Heart right ventricle (tissue), 16 donors: ENCODE measurements at places on chromosomes 7 and 10. TPM values are rescaled to one million over a fixed set of nuclear protein-coding genes. Genes with fewer than 3 reads are reported as not detected.

- H3K27me3 ChIP-seq, result no peaks in the 10 kb centered on the region
- no peaks in the 10 kb centered on the region for H3K36me3 ChIP-seq
- H3K4me1 ChIP-seq, result no peaks in the 10 kb centered on the region
- no peak overlapping the region for H3K27ac ChIP-seq
- no peak overlapping the region for H3K4me3 ChIP-seq
Observed at GRCh38 chr7:129768614-129769399, 157.3 kb downstream of the NRF1 start.

GRCh38 chr10:87177-88080 lies 38.3 kb upstream of the TUBB8 start:
- no peaks in the 10 kb centered on the region for H3K27me3 ChIP-seq
- no peaks in the 10 kb centered on the region for H3K4me1 ChIP-seq
- DNase-seq, result no peak
- H3K27ac ChIP-seq, result no peak overlapping the region
- H3K36me3 ChIP-seq, result no peaks in the 10 kb centered on the region

- no peak overlapping the region for H3K4me3 ChIP-seq
- no peaks in the 10 kb centered on the region for H3K36me3 ChIP-seq
- no peak overlapping the region for H3K27ac ChIP-seq
- DNase-seq, result no peak
- no peaks in the 10 kb centered on the region for H3K4me1 ChIP-seq
- H3K27me3 ChIP-seq, result no peaks in the 10 kb centered on the region
Observed at GRCh38 chr10:132077091-132077490, 11.3 kb downstream of the JAKMIP3 start.

DNA sequence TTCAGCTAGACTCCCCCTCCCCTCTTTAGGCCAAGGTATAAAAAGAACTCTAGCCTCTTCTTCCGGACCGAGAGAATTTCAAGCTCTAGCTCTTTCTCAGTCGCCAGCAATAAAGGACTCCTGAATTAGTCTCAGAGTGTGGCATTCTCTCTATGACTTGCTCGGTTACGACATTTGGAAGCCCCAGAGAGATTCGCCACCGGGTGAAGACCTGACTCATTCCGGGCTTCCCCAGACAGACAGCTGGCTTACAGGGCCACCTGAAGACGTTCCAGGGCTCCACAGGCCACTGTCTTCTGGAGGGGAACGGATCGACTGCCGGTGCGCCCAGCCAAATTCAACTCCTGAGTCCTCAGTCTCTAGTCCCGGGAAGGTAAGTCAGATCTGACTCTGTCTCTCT lies at the start of gene AKR1B15:
AKR1B15 (plus strand) TSS at position 234 of the 400 bp plus-strand sequence. CDS start 15,510 bp downstream, outside the sequence.
- peak within 1 kb of the TSS; percentile 45 for H3K4me3 ChIP-seq
- no peak for DNase-seq
- H3K27me3 ChIP-seq, result no peaks in the 10 kb centered on the region
- H3K36me3 ChIP-seq, result no peaks in the 10 kb centered on the region
- no peaks in the 10 kb centered on the region for H3K4me1 ChIP-seq

GRCh38 chr10:46077731-46078413 lies 31.8 kb upstream of the MSMB start:
- no peak overlapping the region for H3K27ac ChIP-seq
- H3K4me1 ChIP-seq, result peaks cover 4% of the 10 kb centered on the region
- no peaks in the 10 kb centered on the region for H3K36me3 ChIP-seq
- H3K4me3 ChIP-seq, result no peak overlapping the region
- no peak for DNase-seq

DNA sequence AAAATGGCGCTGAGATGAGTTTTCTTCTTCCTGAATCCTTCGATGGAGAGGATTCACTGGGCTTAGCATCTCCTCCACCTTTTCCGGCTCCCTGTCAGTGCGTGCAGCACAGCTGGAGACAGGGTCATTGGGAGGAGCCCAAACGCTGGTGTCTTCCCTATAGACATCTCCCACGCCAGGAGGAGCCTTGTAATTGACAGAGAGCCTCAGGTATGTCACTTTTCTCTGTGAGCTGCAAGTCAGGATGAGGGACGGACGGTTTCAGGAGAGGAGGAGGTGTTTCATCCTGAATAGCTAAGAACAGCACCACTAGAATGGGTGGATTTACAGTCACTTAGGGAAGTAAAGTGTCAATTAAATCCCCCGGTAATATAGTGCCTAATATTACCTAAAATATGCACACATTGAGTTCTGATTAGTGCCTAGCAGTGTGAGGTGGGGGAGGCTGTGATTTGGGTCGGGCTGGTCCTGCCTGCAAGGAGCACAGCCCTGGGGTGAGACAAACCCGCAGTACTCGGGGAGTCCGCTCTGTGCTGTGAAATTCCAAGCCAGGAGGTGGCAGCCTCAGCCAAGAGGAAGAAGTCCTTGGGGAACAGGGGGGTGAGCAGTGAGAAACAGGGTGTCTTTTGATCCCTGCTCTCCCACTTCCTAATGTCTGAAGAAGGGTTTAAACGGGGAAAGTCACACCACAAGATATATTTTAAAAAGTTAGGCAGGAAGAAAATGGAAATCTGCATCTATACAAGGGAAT lies 28.2 kb downstream of the IL15RA start:
- H3K4me1 ChIP-seq, result peaks cover 53% of the 10 kb centered on the region
- peak; percentile 54 for DNase-seq
- H3K27ac ChIP-seq, result no peak overlapping the region
- H3K27me3 ChIP-seq, result no peaks in the 10 kb centered on the region
- H3K4me3 ChIP-seq, result no peak overlapping the region
- H3K36me3 ChIP-seq, result no peaks in the 10 kb centered on the region

DNA sequence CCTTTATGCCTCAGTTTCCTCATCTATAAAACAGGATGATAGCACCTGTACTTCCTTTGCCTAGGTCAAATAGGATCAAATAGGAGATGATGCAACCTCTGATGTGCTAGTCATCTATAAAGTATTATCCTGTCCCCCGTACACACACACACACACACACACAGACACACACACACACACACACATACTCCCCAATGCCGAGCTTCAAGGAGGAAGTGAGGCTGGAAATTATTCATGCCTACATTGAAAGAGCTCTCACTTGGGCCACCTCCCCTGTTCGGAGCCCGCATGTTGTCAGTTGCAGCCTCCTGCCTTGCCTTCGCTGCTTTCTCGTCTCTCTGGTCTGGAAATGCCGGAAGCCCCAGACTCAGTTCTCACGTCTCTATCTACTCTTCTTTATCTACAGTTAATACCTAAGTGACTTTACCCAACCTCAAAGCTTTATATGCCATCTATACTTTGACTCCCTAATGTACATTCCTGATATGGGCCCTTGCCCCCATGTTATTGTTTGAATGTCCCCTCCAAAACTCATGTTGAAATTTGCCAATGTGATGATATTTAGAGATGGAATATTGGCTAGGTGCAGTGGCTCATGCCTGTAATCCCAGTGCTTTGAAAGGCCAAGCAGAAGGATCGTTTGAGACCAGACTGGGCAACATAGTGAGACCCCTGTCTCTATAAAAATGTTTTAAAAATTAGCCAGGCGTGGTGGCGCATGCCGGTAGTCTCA lies 6.9 kb upstream of the UBE2H start:
- H3K4me3 ChIP-seq, result no peak overlapping the region
- H3K27ac ChIP-seq, result no peak overlapping the region
- H3K4me1 ChIP-seq, result peaks cover 9% of the 10 kb centered on the region

DNA sequence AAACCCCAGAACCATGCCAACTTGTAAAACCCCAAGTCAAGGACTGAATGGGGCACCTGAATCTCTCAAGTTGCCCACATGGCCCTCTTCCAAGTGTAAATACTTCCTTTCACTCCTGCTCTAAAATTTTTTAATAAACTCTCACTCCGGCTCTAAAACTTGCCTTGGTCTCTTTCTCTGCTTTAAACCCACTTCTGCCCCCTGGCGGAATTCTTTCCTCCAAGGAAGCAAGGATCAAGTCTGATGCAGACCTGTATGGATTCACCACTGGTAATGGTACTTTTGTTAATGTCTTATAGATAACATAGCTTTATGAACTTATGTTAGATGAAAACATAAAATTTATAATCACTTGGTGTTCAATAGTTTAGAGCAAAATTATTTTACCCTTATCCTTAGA lies 33.8 kb downstream of the SLC16A9 start:
- no peaks in the 10 kb centered on the region for H3K27me3 ChIP-seq
- no peak overlapping the region for H3K4me3 ChIP-seq
- H3K27ac ChIP-seq, result no peak overlapping the region
- H3K4me1 ChIP-seq, result no peaks in the 10 kb centered on the region
- no peak for DNase-seq

DNA sequence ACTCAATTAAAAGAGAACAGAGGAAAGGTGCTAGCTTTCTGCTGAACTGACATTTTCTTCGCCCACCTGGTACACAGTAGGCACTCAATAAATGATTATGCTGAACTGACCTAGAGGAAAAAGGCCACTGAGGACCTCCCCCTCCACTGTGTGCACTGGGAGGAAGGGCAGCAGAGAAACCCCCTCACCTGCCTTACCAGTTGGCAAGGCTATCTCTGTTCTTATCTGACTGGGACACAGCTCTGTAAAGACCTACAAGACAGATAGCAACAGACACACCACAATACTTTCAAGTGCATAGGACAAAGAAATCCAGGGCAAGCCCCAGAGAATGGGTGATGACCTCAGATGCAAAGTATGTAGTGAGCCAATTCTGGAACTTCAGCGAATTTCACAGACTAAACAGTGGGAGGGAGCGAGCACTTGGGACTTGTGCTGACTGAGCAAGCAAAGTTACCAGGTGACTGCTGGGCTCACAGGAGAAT lies 30.4 kb downstream of the PDLIM1 start:
- H3K27me3 ChIP-seq, result no peaks in the 10 kb centered on the region
- peak overlapping the region; percentile 33 for H3K27ac ChIP-seq
- H3K4me1 ChIP-seq, result peaks cover 56% of the 10 kb centered on the region

- no peak for DNase-seq
- H3K27me3 ChIP-seq, result no peaks in the 10 kb centered on the region
- no peaks in the 10 kb centered on the region for H3K4me1 ChIP-seq
- no peak overlapping the region for H3K4me3 ChIP-seq
Observed at GRCh38 chr10:84948644-84949043, 620.3 kb downstream of the CCSER2 start.

- H3K4me3 ChIP-seq, result peak overlapping the region; percentile 19
- H3K36me3 ChIP-seq, result no peaks in the 10 kb centered on the region
- DNase-seq, result peak; percentile 89
- peak overlapping the region; percentile 71 for H3K27ac ChIP-seq
Observed at GRCh38 chr10:6086375-6087233, 2.2 kb upstream of the RBM17 start.

DNA sequence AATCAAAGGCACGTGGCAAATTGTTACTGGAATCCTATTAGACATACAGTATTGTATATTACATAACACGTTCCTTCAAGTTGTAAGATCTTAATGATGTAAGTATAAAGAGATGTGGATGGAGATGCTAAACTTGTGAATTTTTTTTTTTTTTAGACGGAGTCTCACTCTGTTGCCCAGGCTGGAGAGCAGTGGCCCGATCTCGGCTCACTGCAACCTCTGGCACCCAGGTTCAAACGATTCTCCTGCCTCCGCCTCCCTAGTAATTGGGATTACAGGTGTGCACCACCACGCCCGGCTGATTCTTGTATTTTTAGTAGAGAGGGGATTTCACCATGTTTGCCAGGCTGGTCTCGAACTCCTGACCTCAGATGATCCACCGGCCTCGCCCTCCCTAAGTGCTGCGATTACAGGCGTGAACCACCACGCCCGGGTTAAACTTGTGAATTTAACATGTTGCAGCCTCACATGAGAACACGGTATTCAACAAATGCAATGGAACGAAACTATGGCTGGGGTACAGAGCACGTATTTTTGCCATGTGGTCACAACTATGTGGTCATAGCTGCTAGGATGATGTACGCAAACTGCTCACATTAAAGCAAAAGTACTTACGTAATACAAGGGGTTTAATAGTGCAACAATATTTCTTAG lies 818 bp upstream of the SUPV3L1 start:
- H3K27me3 ChIP-seq, result no peaks in the 10 kb centered on the region
- no peak for DNase-seq
- peak overlapping the region; percentile 70 for H3K4me3 ChIP-seq
- peaks cover 36% of the 10 kb centered on the region for H3K4me1 ChIP-seq

- H3K4me3 ChIP-seq, result no peak overlapping the region
- no peaks in the 10 kb centered on the region for H3K27me3 ChIP-seq
- no peaks in the 10 kb centered on the region for H3K4me1 ChIP-seq
- no peak overlapping the region for H3K27ac ChIP-seq
- H3K36me3 ChIP-seq, result peaks cover 32% of the 10 kb centered on the region
Observed at GRCh38 chr10:33174674-33175434, 159.6 kb downstream of the NRP1 start.

ZNF746 gene
- 7.8 TPM for total RNA-seq

EEPD1 gene
- 6.2 TPM for total RNA-seq

NEUROG3 gene
- not detected for total RNA-seq

RP9 gene
- total RNA-seq, result 16.0 TPM

JAZF1 gene
- 26.1 TPM for total RNA-seq

NOS3 gene
- total RNA-seq, result 53.3 TPM

TSPAN33 gene
- total RNA-seq, result 8.0 TPM

HOXA1 gene
- total RNA-seq, result 0.15 TPM

EPO gene
- not detected for total RNA-seq
